ENCODE measurements at places on chromosomes 6 and 20. TPM values are rescaled to one million over a fixed set of nuclear protein-coding genes. Genes with fewer than 3 reads are reported as not detected.

C6orf141 gene
- total RNA-seq: 4.1 TPM

ADAM33 gene
- 11.7 TPM for total RNA-seq

SPATS1 gene
- total RNA-seq: 1.8 TPM

HDGFL1 gene
- not detected for total RNA-seq

CDH22 gene
- total RNA-seq: 0.35 TPM

GJA10 gene
- not detected for total RNA-seq

MDFI gene
- 10.6 TPM for total RNA-seq

XKR7 gene
- 0.06 TPM for total RNA-seq

BPIFB3 gene
- total RNA-seq: not detected

Measured in lower lobe of right lung (tissue), 2 donors.